Aorta (tissue), 5 donors: ENCODE measurements at places on chromosomes 12 and 14. TPM values are rescaled to one million over a fixed set of nuclear protein-coding genes. Genes with fewer than 3 reads are reported as not detected.

DNA sequence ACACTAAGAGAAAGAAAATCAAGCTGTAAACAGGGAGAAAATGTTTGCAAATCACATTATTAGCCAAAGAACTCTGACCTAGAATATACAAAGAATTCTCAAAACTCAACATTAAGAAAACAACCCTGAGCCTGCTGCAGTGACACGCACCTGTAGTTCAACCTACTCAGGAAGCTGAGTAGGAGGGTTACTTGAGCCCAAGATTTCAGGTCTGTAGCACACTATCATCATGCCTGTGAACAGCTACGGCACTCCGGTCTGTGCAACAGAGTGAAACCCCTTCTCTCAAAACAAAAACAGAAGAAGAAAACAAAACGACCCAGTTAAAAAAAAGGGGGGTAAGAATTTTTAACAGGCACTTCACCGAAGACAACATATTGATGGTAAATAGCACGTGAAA is 20.8 kb downstream of the SAV1 start:
- no peak for DNase-seq
- H3K27me3 ChIP-seq = no peaks in the 10 kb centered on the region
- no peaks in the 10 kb centered on the region for H3K4me1 ChIP-seq
- H3K27ac ChIP-seq = no peak overlapping the region
- H3K36me3 ChIP-seq = no peaks in the 10 kb centered on the region

DNA sequence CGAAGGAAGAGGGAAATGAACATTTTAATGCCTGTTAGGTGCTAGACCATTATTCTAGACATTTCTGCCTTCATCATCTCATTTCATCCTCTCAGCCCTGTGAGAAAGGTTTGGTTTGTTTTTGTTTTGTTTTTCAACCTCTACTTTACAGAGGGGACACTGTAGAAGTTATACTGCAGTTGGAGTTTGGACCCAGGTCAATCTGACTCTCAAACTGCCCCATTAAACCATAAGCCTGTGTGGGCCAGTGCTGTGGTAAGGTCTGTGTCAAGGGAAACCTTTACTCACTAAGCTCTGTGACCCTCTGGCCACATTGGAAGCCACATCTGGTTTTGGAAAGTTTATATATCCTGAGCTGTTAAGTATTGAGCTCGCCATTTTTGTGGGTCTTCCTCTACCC is 8.5 kb downstream of the TEAD4 start:
- DNase-seq = no peak
- no peaks in the 10 kb centered on the region for H3K4me1 ChIP-seq

DCP1B gene
- 14.5 TPM for total RNA-seq

DNA sequence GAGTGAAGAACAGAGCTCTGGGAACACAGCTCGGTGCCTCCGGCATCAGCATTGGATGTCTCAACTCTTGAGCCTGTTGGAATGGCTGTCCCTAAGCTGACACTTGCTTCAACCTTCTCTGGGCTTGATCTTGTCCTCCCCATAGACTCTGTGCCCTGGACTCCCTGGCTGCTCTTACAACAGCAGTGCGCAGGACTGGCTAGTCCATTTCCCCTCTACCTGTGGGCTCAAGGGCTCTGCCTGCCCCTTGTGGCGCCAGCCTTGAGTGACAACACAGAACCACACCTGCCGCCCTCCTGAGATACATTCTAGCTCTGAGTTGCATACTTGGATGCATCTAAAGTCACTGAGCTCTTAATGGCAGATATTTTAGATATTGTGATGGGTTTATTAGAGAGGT is 6.2 kb downstream of the CRADD start:
- no peaks in the 10 kb centered on the region for H3K36me3 ChIP-seq
- H3K27me3 ChIP-seq = no peaks in the 10 kb centered on the region
- no peaks in the 10 kb centered on the region for H3K4me1 ChIP-seq
- DNase-seq = no peak
- no peak overlapping the region for H3K27ac ChIP-seq
- H3K4me3 ChIP-seq = no peak overlapping the region

GRCh38 chr12:117844114-117844830 is 124.5 kb downstream of the KSR2 start:
- no peaks in the 10 kb centered on the region for H3K27me3 ChIP-seq
- no peak overlapping the region for H3K27ac ChIP-seq
- DNase-seq = no peak
- no peak overlapping the region for H3K4me3 ChIP-seq
- H3K4me1 ChIP-seq = no peaks in the 10 kb centered on the region
